Stimulated activated CD8-positive, alpha-beta memory T cell treated with anti-CD3 and anti-CD28 coated beads, Interleukin-7, amount 100 ng/mL, for 24 hours (primary cell): ENCODE measurements at places on chromosomes 6 and 20.

GRCh38 chr6:113856625-113857555 lies at the start of gene MARCKS:
Gene MARCKS, plus strand, starts transcription at chr6:113857345. Its CDS starts 401 bp downstream, at chr6:113857746.
- no peak for DNase-seq

DNA sequence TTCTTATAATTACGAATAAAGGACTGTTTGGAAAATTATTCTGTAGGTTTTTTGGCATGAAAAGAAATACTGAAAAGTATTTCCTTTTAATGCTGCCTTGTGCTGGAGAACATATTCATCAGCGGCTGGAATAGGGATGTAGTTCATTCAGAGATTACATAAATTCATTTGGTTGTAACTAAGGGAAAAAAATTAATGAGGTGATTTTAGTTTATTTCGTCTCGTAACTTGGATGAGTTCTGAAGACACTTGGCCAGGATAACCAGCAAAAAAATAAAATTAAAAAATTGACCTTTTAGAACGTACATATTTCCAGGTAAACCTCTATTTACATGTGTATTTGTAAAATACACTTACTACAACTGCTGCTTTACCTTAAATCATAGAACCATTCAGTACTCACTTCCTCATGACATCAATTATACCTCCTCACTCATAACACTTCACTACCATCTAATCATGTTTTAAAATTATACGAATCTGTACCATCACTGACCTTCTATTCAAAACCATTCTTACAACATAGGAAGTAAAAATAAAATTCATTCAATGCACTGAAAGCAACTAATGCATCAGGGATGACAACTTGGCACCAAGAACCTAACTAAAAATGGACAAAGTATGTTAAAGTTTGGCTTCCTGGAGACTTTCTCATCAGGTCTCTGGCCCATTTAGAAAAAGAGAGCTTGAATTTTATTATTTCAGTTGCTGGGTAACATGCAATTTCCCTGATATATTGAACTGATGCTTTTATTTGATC lies 17.2 kb downstream of the KLHL31 start:
- no peak for DNase-seq

GRCh38 chr6:167428664-167429333 lies 103.9 kb downstream of the TTLL2 start:
- DNase-seq = no peak

GRCh38 chr20:57504411-57504810 lies 20.5 kb downstream of the CTCFL start:
- no peak for DNase-seq

DNA sequence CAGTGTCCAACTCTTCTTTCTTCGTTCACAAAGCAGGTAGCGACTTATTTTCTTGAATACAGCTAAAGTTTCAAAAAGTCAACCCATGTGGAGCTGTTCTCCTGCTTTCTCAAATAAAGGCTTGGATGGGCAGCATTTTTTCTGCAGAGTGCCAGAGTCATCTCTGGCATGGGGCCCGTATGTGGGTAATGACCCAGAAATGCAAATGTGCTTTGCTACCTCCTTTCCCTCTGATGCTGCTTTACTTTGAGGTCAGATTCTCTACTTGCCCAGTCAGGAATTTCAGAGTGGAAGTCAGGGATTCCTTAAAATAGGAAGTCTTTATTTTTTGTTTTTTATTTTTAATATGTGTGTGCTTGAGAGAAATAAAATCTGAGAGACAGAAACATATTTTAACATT lies 4.9 kb downstream of the NKAIN2 start:
- no peak for DNase-seq

DNA sequence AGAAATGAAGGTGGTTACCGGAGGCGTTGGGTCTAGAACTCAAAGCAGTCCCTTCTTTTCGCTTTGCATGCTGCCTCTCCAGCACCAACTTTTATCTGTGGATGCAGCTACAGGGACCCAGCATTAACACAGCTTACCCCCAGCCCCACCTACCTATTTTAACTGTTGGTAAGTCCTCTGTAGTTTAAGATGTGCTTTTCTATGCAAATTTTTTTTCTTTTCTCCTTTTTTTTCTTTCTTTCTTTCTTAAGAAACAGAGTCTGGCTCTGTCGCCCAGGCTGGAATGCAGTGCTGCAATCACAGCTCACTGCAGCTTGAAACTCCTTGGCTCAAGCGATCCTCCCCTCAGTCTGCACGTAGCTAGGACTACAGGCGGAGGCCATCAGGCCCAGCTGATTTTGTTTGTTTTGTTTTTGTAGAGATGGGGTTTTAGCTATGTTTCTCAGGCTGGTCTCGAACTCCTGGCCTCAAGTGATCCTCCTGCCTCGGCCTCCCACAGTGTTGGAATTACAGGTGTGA lies 6.5 kb upstream of the USP45 start:
- DNase-seq = no peak

- DNase-seq = no peak
Measured at GRCh38 chr6:166115609-166116008, 52.0 kb downstream of the TBXT start.
